Brain microvascular endothelial cell (primary cell): ENCODE measurements at places on chromosomes 6 and 20.
A peak's percentile ranks its signal among the peaks of the same experiment; 100 is the strongest.

GRCh38 chr20:58424218-58424969 lies 35.4 kb downstream of the VAPB start:
- no peak for DNase-seq

DNA sequence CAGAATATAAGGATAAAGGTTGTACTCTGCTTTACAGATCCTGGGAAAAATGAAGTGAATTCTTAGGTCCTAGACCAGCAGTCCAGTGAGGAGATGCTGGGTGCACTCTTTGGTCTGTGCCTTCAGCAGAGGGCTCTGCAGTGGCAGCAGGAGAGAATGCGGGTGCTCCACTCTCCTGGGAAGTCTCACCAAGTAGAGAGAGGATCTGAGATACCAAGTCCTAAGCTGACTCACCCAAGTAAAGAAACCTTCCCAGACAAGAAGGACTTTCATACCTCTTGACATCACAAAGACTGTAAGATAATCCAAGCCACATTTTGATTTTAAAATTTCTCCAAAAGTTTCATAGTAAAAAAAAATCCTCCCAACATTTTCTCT lies 116.9 kb upstream of the EMILIN3 start:
- DNase-seq, result peak; percentile 20

DNA sequence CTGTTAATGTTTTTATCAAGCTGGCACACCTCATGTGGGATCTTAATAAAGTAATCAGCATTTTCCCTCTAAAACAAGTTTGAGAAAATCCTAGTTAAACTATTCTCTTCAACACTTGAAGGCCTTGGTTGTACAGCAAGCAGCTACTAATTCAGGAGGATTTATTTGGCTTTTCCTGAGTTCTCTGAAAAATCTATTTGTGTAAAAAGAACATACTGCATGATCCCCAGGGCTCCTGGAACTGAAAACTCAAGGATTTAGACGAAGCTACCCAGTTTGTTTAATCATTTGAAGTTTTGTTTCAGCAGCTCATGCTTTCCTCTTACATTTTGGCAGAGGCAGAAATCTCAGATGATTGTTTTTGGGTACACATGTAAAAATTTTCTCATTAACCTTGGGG lies 309.6 kb upstream of the FLRT3 start:
- no peak for DNase-seq

GRCh38 chr20:8018958-8019245 lies 659 bp downstream of the TMX4 start:
- peak; percentile 5 for DNase-seq

DNA sequence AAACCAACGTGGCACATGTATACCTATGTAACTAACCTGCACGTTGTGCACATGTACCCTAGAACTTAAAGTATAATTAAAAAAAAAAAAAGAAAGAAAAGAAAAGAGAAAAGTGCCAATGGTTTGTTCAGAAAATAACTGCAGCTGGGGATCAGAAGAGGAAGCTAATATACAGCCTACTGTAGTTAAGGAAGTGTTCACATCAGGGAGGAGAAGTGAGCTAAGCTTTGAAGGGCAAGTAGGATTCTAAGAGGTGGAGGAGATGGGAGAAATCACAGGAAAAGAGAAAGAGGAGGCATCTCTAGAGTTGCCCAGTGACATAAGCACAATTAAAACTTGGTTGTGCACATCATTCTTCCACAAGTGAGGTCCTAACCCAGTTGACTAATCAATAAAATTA lies 214.4 kb upstream of the DTNBP1 start:
- no peak for DNase-seq

DNA sequence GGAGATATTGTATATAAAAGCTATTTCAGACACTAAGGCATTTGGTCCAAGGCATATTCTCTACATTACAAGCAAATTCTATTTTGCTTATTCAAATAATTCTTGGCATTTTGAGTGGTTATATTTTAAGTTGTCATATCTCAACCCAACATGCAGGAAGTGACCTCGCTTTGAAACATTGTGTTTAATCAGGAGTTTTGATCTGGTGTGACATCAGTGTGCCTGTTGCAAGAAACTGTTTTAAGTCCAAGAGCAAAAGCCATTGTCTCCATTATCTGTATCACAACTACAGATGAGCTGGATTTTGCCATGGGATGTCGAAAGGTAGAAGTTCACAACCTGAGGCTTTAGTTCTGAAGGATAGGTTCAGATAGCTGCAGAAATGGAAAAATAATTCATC lies 509.9 kb upstream of the ID4 start:
- DNase-seq, result peak; percentile 71

DNA sequence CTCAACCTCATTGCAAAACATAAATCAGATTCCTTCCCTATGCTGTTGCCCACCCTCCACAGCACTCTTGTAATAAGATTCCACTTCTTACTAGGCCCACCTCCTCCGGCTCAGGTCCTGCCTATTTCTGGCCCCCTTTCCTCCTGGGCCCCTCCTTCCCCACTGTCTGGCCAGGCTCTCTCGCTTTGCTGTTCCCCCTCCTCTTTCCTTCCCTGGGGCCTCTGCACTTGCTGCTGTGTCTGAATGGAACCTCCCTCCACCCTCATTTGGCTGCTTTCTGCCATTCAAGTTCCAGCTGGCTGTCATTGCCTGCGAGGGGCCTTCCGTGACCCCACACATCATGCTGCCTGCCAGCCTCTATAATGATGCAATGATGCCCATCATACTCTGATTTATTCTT lies 38.9 kb downstream of the ARHGAP40 start:
- no peak for DNase-seq

- DNase-seq, result no peak
These were observed 9.7 kb upstream of the NPEPL1 start for GRCh38 chr20:58682656-58683531.
